NCI-H345 (cell line): ENCODE measurements at places on chromosomes 7 and 10.

DNA sequence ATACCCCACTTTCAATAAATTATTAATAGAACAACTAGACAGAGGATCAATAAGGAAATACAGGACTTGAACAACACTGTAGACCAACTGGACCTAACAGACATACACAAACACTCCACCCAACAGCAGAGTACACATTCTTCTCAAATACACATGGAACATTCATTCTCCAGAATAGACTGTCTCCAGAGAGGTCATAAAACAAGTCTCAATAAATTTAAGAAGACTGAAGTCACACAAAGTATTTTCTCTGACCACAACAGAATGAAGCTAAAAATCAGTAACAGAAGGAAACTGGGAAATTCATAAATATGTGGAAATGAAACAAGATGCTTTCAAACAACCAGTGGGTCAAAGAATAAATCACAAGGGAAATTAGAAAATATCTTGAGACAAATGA, 119.8 kb downstream of the SMURF1 start:
- DNase-seq, result no peak

- DNase-seq, result no peak
Measured at GRCh38 chr7:34493752-34494151, 164.3 kb upstream of the NPSR1 start.

- DNase-seq, result no peak
Measured at GRCh38 chr10:112624546-112625048, 177.6 kb downstream of the VTI1A start.

- peak; percentile 33 for DNase-seq
Measured at GRCh38 chr7:136009488-136010079, 32.4 kb upstream of the MTPN start.

DNA sequence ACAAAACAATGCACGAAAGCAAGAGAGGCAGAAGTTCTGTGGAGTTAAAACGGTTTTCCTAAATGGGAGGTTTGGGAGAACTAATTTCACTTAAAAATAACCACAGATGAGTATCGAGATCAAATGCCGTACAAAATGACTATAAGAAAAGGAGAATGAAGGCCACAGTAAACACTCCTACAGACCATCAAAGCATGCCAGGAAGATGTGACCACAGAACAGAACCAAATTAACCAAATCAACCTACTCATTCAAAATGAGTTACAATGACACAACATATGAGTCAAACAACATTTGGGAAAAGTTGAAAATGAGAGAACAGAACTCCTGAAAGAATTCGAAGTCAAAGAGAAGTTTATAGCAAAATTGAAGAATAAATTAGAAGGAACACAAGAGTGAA, 24.3 kb upstream of the DOCK1 start:
- no peak for DNase-seq

DNA sequence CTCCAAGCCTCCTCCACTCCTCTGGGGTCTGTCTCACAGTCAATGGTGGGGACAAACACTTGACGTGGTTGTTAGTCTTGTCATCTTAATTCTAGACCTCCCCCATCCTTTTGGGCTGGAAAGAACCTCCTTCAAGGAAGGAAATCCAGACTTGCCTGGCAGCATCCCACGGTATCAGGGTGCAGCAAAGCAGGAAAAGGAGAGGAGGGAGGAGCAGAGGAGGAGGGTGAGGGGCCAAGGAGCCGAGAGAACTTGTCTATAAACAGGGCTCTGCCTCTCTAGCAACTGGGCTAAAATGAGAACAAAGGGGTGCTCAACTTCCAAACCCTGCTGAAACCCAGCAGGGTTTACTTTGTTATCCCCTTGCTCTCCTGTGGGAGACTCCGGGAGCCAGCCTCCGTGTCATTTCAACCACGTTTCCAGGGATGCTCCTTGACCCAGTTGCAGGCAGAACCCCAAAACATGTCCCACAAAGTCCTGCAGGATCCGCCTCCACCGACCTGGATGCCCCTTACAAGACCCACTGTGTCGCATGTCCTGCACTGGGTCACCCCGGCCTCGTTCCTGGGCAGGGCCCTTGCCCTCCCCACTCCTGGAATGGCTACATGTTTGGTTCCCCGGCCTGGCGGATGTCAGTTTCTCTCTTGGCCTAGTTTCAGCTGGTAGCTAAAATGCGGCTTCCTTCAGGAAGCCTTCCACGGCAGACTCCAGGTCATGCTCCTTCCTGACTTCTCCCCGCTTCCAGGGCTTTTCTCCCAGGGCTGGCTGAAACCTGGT, 69.7 kb upstream of the MGMT start:
- DNase-seq, result no peak

DNA sequence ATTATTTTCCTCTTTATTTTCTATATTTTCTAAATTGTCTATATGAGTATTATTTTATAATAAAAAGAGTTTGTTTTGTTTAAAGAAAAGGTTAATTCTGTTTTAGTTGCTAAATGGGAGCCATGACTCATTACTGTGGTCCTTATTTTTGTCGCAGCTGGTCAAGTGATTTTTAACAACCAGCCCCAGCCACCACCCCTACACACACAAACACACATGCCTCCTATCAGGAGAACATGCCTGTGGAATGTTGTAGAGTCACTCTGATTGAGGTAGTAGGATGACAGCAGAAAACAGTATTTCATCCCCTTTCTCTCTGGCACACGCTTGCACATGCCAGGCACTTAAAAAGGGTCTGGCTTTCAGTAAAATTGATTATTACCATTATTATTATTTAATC, 68.6 kb upstream of the GDF10 start:
- no peak for DNase-seq

GRCh38 chr7:101718363-101719122, 89.4 kb upstream of the MYL10 start:
- DNase-seq, result no peak

DNA sequence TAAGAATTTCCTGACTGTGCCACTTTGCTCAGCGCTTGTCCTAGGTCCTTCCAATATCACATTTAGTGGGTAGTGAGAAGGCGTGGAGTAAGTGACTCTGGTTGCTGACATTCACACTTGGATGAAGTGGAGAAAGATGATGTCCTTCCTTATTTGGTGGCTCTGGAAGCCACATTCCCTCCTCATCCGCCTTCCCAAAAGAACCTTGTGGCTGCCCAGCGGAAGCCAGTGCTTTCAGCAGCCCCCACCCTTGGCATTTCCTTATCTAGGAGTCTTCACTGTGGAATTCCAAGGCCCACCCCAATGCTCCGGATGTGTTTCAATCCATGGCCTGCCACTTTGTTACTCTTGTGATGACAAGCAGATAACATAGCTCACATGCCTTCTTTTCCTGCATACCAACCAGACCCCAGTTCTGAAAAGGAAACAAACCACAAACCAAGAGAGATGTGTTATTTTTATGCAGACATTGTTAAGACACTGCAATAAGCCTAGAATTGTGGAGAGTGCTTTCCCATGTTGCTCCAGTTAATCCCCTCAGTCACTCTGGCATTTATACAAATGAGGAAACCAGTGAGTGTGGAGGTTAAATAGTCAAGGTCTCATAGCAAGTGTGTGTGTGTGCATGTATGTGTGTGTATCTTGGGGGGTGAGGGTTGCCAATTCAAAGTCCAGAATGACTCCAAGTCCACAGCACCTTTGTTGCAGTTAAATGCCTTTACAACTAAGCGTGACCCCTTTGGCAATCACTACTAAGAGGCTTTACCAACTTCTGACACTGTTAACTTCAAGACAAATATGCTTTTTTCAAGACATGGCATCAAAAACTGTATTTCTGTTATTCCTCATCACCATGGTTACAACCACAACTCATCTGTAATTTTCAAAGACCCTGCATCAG, 10.3 kb upstream of the ANKRD1 start:
- no peak for DNase-seq
